ENCODE measurements at places on chromosomes 12 and 14. TPM values are rescaled to one million over a fixed set of nuclear protein-coding genes. Genes with fewer than 3 reads are reported as not detected.

The KRT74 gene
- not detected for polyA plus RNA-seq

The SLC11A2 gene
- polyA plus RNA-seq, result 8.2 TPM

The ESYT1 gene
- polyA plus RNA-seq, result 156 TPM

The LLPH gene
- 33.2 TPM for polyA plus RNA-seq

The LUM gene
- polyA plus RNA-seq, result not detected

The HOXC12 gene
- polyA plus RNA-seq, result not detected

The SELPLG gene
- polyA plus RNA-seq, result 37.0 TPM

The DYNC1H1 gene
- 54.4 TPM for polyA plus RNA-seq

The SLC5A8 gene
- not detected for polyA plus RNA-seq

The NFE2 gene
- 0.44 TPM for polyA plus RNA-seq

The TBX5 gene
- not detected for polyA plus RNA-seq

The MYG1 gene
- 50.4 TPM for polyA plus RNA-seq

The RILPL1 gene
- 0.08 TPM for polyA plus RNA-seq

The UNC79 gene
- not detected for polyA plus RNA-seq

The ACSM4 gene
- polyA plus RNA-seq, result not detected

The NKX2-1 gene
- polyA plus RNA-seq, result not detected

The MFAP5 gene
- polyA plus RNA-seq, result not detected

The RPGRIP1 gene
- polyA plus RNA-seq, result 0.14 TPM

The METTL3 gene
- 20.6 TPM for polyA plus RNA-seq

The FAM186B gene
- polyA plus RNA-seq, result 0.16 TPM

The PPFIA2 gene
- not detected for polyA plus RNA-seq

The TMEM132C gene
- polyA plus RNA-seq, result not detected

The NPFF gene
- polyA plus RNA-seq, result not detected

The AMN gene
- 15.0 TPM for polyA plus RNA-seq

The KCNC2 gene
- not detected for polyA plus RNA-seq

The GMFB gene
- polyA plus RNA-seq, result 17.8 TPM

The PDE6H gene
- not detected for polyA plus RNA-seq

The GDF3 gene
- not detected for polyA plus RNA-seq

The RAD9B gene
- polyA plus RNA-seq, result 0.75 TPM

The ZDHHC22 gene
- polyA plus RNA-seq, result not detected

The ISM2 gene
- polyA plus RNA-seq, result not detected

The PSME1 gene
- polyA plus RNA-seq, result 804 TPM

The SLCO1B1 gene
- polyA plus RNA-seq, result not detected

The CLEC1A gene
- not detected for polyA plus RNA-seq

The LHX5 gene
- not detected for polyA plus RNA-seq

The CCDC196 gene
- not detected for polyA plus RNA-seq

The LAG3 gene
- polyA plus RNA-seq, result 0.88 TPM

The LRP1-AS gene
- not detected for polyA plus RNA-seq

The PPM1H gene
- polyA plus RNA-seq, result not detected

Data from IgD-negative memory B cell (primary cell).